Activated CD8-positive, alpha-beta memory T cell treated with anti-CD3 and anti-CD28 coated beads for 4 hours (primary cell): ENCODE measurements at places on chromosomes 7 and 10.

DNA sequence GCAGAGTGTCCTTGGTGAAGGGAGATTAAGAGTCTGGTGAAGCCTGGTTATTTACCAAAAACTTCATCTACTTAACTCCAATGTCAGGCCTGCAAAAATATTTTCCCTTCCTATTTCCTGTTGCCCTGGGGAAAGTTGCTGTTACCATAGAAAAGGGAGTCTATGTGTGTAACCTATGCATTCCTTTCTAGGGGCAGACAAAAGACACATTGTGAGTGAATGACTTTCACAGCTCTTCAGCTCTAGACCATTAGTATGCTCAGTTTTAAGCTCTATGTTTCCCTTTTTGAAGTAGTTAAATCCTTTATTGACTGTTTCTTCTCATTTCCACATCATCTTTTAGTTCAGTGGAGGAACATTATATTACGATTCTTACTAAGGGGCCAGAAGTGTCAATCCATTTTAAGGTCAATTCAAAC lies 45.6 kb upstream of the SGCE start:
- DNase-seq = no peak

DNA sequence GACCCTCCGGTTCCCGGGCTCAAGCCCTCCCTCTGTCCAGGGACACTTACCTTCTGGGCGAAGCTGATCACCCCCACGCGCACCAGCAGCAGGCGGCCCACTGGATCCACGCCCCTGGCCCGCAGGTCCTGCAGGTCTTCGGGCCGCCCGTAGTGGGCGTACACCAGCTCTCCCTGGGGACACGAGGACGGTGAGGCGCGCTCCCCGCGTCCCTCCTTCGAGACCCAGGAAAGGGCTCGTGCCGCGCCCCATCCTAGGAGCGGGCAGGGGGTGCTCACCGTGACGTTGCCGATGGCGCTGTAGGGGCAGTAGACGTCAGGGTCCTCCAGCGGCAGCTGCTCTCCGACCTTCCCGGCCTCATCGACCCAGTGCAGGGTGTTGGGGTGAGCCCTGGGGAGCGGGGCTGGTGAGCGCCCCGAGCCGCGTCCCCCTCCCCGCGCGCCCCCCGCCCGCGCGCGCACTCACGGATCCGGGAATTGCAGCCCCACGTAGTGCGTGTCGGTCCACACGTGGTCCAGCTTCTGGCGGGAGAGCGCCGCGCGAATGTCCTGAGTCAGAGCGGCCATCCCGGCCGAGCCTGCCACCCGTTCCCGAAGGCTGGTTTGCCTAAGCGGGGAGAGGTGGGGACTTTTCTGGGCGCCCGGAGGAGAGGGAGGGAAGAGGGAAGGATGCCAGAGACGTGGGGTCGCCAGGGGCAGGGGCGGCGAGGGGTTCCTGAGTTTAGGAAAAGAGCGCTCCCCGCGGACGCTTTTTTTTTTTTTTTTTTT lies 8.2 kb downstream of the TFR2 start:
- DNase-seq = peak; percentile 17

- DNase-seq = no peak
Observed at GRCh38 chr7:7014827-7015595, 167.3 kb upstream of the C1GALT1 start.

DNA sequence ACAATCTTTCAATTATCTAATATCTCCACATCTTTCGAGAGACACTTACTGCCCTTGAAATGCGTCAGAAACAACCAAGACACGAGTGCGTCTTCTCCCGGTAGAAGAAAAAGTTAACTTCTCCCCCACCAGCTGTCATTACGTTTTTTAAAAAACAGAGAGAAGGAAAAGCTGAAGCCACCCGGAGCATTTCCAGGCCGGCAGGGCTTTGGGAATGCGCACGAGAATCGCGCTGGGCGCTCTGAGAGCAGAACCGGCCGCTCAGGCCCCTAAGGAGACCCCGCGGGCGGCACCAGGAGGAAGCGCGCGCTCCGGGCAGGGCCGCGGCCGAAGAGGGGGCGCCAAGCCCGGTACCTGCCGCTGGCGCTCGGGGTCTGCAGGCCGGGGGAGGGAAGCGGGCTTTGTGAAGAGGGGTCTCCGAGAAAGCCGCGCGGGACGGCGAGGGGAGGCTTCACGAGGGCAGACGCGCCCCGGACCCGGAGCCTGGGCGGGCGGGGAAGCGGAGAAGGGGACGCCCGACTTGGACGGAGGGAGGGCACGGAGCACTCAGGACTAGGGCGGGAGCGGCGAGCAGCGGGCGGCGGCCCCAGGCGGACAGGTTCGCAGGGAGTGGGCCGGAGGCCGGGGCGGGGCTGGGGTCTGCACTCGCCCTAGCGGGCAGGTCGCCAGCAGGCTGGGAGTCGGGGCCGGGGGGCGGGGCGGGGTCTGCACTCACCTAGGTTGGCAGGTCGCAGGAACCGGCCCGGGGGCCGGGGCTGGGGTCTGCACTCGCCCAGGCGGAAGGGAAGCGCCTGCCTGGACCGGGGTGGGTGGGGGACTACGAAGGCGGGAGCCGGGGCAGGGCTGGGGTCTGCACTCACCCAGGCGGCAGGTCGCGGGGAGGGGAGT lies 932 bp downstream of the ESYT2 start:
- no peak for DNase-seq

DNA sequence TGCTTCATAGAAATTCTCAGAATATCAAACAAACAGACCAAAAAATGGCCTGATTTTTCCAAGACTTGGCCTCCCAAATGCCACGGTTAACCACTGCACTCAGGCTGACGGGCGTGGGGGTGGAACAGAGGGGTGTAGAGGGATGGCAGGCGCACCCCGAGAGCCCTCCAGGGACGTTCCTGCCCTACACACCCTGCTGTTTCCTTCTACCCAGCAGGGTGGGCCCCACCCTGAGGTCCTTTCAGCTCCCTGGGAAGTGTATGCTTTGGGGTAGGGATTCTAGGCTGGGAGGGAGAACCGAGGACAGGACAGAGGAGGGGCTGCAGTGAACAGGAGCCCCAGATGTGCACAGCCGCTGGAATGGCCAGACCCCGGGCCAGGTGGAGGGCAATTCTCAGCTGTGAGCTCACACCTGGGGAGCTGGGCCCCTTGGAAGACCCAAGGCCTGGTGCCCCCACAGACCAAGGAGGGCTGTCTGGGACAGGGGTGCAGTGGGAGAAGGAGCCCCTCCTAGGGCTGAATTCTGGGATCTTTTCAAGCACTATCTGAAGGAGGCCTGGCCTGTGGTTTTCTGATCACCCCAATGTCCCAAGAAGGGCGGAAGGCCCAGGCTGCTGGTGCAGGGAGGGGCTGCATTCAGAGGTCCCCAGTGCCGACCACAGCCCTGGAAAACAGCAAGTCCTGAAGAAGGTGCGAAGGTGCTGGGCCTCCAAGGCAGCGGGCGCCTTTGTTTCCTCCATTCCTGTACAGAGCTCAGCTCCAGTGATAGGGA lies 32.9 kb upstream of the INPP5A start:
- no peak for DNase-seq

DNA sequence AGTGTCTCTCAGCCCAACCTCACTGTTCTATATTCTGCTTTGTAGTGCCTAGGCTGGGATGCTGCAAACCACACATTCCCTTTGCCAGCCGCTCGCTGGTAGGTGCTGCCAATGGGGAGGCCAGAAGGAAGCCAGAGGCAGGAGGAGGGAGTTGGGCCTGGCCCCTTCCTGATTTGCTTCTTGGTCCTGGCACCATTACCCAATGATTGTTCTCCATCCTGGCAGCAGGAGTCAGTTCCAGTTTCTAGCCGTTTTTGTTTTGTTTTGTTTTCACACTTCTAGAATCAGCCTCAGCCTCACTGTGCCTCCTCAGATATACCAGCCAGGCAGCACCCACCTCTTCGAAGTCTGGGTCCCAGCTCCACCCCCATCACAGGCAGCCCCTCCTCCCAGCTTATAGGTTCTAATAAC lies 27.4 kb upstream of the LOXL4 start:
- DNase-seq = no peak

DNA sequence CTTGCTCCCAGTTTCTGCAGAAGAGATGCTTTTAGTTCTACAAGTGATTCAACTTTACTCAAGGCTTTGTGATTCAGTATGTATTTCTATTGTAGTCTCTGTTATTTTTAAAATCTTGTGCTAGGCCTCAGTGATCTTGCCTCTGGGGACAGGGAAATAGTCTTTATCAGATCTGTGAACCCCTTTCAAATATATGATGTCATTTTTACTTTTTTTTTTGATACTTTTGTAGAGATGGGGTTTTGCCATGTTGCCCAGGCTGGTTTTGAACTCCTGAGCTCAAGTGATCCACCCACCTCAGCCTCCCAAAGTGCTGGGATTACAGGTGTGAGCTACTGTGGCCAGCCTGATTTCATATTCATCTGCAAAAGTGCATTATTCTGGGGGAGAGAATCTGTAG lies 3.4 kb downstream of the SNX10 start:
- no peak for DNase-seq

- DNase-seq = no peak
Observed at GRCh38 chr10:63633677-63634487, 112.7 kb downstream of the REEP3 start.

DNA sequence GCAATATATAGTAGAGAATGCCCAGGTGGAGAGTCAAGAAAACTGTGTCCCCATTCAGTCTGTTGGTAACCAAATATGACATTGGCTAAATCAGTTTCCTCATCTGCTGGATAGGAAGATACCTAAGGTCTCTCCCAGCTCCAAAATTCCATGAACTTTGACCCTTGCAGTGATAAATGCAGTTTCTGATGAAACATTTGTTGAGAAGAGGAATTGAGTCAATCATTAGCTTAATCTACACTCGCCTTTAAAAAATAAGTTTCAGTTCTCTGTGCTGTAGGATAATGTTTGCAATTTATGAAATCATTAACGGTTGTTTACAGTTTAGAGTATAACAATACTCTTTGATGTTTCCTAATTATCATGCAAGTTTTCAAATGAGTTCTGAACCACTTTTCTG lies 38.0 kb upstream of the SLC25A13 start:
- no peak for DNase-seq

GRCh38 chr10:18719811-18720210 lies 60.6 kb downstream of the ARL5B start:
- DNase-seq = no peak

DNA sequence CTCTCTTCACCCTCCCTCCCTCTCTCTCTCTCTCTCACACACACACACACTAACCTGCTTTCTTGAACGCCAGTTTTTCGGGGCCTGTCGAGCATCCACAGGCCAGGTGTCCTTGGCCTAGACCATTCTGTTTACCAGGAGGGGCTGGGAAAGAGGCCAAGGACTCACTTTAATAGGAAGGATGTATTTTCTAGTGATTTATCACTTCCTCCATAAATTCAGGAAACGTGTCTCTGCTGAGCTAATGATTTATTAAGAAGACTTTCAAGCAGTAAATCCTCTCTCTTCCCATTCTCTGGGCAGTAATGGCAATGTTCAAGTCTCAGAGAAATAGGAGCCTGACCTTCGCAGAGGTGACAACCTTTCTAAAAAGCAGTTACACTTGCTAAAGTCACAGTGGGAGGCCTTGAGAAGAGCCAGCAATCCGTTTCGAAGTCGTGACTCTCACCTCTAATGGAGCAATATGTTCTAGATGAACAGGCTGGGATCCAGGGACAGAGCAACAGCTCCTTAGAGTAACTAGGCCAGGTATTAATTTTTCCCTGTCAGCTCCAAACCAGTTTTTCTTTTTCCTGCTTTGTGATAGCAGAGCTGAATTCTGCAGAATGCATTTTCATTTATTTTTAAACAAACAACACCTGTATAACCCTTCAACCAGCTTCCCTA lies 1357.5 kb upstream of the SORCS1 start:
- no peak for DNase-seq
